ENCODE measurements at places on chromosomes 11 and 22. TPM values are rescaled to one million over a fixed set of nuclear protein-coding genes. Genes with fewer than 3 reads are reported as not detected.

DNA sequence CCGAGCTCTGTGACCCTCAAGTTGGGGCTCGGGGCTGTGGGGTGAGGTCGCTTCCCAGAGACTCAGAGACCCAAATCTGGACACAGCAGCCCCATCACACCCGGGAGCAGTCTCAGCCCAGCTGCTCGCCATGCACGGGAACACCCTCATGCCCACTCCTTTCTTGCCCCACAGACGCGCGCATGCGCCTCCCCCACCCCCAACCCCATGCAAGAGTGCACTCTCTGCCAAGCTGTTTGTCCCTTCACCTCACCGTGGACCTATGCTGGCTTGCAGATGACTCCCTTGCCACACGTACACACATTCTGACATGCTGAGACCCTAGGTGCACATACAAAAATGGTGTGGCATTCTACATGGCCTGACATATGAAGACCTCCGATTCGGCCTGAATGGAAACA is 478 bp upstream of the CD248 start:
- peak; percentile 72 for DNase-seq

DNA sequence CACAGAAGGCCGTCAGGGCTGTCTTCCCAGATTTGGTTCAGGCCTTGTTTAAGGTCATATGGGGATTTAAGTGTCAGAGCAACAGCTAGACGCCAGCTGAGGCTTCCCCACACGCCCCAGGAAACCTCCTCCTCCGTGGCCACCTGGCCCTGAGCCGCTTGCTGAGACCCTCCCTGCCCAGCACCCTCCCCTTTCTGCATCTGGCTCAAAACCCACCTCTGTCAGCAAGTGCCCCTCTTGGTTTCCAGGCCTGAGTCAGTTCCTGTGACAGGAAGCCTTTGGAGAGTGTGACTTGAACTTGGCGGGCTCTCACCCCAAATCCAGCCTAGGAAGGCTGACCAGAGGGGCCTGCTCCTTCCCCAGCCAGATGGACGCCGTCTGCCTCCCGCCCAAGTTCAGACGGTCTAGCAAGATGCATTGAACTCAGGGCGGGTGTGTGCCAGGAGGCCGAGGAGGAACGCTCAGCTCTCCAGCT is 561 bp downstream of the FXYD2 start:
- DNase-seq: peak; percentile 53

DNA sequence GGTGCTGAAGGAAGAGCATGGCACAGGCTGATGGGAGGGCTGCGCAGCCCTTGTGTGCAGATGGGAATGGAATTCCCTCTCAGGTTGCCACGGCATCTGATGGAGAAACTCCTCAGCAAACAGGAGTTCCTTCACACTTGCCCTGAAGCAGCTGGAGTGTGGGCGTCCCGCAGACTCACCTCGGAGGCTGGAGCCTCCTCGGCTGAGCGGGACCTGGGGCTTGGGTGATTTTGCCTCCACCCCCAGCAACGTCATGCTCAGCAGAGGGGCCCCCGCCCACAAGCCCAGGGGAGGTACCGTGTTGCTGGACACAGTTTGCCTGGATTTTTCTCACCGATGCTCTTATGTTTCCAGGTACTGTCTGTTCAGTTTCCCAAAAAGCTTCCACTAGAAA is 63.4 kb downstream of the MYO7A start:
- DNase-seq: no peak

DNA sequence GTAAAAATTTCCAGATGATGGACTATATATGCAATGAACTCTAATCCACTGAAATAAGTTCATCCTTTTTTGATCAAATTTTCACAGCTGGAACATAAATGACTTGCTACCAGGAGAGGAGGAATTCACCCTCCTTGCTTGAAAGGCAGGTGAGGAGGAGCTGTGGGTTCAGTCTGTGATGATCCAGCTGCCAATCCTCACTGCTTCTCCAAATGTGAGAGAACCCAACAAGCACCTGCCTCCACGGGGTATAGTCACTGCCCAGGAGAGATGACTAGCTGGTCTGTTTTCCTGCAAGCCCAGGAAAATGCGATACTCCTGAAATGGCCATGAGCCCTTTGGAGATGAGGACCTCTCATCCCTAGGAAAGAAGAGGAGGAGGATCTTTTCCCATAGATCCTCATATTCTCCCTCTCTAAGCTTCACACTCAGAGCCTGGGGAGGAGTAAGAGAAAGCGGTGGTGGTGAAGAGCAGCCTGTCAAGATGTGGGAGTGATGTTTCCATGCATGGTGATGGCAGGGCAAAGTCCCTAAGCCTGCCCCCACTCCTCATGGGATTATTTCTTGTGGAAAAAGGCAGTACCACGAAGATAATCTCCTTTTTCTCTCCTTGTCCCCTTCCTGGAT is 77.9 kb upstream of the USP47 start:
- no peak for DNase-seq

- DNase-seq: no peak
Observed at GRCh38 chr22:36317658-36318271, 64.8 kb downstream of the APOL1 start.

DNA sequence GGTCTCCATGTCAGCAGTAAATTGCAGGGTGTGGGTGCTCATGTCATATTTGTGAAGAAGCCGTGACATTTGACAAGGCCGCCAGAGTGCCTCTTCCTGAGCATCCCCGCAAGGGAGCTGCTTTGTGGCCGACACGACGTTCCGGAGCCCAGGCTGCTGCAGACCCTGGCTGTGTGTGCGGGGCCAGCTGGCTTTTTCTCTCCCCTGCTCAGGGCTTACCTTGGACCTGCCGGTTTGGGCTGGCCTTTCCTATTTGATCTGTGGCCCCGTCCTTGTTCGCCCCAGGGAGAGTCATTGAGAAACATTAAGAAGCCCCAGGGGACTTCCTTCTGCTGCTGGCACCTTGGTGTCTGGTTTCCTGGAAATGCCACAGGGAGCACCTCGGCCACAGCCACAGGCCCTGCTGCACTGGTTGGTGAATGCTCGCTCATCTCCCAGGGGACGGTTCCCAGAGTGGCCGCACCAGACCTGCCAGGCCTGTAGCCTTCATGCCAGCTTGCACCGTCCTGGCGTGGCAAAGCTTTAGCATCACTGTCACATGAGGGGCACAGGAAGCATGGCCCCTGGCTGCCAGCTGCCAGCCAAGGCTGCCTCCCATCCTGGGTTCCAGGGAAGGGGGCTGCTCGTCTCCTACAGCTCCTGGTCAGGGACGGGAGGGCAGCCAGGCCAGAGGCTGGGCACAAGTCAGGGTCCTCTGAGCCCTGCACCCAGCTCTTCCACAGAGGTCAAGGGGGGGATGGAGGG is 5.4 kb downstream of the GRK2 start:
- no peak for DNase-seq

DNA sequence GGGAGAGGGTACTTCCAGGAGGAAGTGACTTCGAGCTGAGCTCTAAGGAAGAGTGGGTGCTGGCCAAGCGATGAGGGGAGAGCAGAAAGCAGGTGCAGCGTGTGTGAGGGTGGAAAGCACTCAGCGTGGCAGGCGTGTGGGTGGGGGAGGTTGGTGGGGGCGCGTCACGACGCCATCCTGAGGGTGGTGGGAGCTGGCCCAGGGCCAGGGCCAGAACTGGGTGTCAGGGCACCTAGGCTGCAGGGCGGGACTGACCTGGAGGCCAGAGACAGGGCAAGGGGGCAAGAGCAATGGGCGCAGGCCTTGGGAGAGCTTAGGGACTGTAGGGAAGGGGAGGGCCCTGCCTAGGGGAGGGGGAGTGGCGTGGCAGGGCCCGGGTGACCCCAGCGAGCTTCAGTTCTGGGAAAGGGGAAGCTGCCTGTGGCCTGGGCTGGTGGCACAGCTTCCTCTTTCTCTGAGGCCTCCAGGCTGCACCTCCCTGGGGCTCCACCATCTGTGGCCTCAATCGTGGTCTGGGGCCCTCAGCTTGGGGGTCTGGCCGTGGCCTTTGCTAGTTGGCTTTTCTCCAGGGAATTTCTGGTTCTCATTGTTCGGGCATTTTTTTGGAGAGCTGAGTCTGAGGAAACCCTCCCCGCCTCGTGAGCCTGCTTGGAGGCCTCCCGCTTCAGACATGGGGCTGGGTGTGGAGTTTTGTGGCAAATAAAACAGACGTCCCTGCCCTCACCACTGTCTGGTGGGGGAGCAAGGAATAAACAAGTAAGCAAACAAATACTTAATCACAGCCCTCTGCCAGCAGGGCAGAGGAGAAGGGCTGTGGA is 8.9 kb downstream of the RELT start:
- DNase-seq: no peak

GRCh38 chr11:74312326-74312725 is 886 bp upstream of the P4HA3 start:
- DNase-seq: no peak

DNA sequence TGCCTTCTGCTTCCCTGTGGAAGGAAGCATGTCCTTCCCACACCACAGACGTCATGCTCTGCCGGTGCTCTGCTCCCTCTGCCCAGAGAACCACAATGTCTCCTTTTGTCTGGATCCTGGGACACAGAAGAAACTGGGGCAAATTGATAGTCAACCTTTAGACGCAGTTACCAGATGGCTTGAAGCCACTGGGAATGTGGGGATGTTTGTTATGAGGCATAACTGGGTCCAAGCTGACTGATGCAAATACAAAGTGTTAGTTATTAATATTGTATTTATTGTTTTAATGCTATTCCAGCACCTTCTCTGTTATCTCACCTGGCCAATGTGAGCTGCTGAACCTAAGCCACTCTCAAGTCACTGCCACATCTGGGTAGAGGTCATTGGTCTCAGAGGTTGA is 322.2 kb downstream of the SHANK2 start:
- DNase-seq: no peak

- DNase-seq: no peak
Observed at GRCh38 chr11:83438438-83438837, 152.3 kb upstream of the CCDC90B start.

- no peak for DNase-seq
Observed at GRCh38 chr11:33772300-33772699, 2.0 kb downstream of the FBXO3 start.

DNA sequence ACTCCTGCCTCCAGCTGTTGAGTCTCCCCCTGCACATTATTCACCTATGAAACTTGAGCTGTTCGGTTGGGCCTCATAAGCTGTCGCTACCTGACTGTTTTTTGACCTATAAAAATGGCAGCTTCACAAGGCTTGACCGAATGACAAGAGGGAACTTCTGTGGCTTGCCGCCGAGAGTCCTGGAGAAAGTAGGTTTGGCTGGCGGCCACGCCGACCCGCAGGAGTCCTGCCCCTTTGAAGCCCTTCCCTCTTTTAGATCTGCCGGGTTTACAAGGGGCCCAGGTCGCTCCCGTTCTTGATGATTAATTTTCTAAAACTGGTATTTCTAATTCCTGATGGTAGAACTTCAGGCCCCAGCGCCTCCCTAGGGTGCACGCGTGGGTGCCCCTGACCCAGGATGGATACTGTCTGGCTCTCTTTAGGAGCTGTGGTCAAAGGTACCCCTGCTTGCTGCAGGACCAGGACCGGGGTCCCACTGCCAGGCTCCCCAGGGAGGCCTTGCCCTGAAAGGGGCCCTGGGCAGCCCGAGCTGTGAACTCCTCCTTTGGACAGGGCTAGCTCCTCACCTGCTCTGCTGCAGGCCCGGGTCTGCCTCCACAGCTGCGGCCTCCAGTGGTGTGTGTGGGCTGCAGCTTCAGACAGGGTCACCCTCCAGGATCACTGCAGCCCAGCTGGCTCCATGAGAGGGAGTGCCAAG is 171.8 kb downstream of the CTTN start:
- no peak for DNase-seq

- no peak for DNase-seq
Observed at GRCh38 chr11:64253481-64253880, 2.2 kb downstream of the PLCB3 start.

Gene GRAP2
- not detected for total RNA-seq

Gene CD44
- total RNA-seq: 242 TPM

Gene CYB561A3
- 60.6 TPM for total RNA-seq

Gene KCNQ1OT1
- 7.3 TPM for total RNA-seq

Gene TIMM10B
- total RNA-seq: 41.8 TPM

Gene SCARF2
- 42.9 TPM for total RNA-seq

Gene KRTAP5-9
- not detected for total RNA-seq

Gene MLC1
- not detected for total RNA-seq

All from fibroblast of the aortic adventitia (primary cell).